ENCODE measurements at places on chromosomes 13 and 19. TPM values are rescaled to one million over a fixed set of nuclear protein-coding genes. Genes with fewer than 3 reads are reported as not detected.

- no peak for ATAC-seq
Observed at GRCh38 chr19:31970027-31970461, 375.4 kb upstream of the ZNF507 start.

GRCh38 chr13:106614874-106615273 is 46.9 kb upstream of the ARGLU1 start:
- no peak for ATAC-seq

DNA sequence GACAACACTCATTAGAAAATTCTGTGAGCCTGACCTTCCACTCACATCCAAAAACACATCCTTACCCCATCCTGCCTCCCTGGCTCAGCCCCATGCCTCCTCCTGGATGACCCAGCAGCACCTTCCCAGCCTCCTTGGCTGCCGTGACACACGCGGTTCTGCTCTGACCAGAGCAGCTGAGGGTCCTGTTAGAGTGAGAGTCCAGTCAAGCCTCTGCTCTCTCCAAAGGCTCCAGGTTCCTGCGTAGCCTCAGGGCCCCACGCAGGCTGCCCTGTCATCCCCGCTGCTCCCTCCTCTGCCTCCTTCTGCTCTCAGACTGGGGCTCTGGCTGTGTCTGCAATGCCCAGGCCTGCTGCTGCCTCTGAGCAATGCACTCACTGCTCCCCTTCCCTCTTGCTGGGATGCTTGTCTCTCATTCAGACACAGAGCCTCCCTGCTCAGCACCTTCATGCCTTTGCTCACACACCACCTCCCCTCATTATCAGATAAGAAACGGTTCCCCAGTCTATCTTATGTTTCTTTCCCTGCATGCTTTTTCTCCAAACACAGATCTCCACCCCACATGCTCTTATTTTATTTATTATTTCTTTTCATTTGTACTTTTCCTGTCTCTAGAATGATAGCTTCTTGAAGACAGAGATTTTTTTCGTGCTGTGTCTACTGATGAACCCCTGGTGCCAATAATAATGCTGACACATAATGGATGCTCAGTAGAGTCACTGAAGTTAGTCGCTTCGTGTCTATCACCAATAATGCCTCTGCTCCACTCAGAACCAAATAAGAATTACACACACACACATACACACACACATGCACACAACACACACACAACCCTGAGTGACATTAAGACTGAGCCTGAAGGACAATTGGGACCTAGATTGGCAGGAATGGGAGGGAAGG is 10.2 kb upstream of the SIGLEC6 start:
- no peak for ATAC-seq

- peak; percentile 61 for ATAC-seq
Observed at GRCh38 chr13:75636436-75637180, 478 bp downstream of the LMO7 start.

- ATAC-seq = no peak
Observed at GRCh38 chr13:36681894-36682624, 8.2 kb downstream of the SERTM1 start.

DNA sequence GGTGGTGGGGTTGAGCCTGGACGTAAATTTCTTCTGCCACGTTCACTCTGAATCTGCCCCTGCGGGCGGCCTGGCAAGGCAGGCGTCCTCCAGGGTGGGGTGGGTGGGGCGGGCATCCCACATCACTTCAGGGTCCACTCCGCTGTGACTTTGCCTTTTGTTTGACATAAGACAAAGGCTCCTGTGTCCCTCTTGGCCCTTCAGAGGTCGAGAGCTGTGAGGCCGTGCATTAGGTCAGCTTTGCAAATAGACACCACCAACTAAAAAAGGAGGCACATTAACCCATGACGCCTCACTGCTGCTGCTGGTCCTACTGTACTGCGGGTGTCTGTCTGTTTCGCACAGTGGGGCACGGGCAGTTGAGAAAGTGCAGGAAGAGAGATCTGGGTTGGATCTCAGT is 10.5 kb upstream of the ZNF536 start:
- no peak for ATAC-seq

DNA sequence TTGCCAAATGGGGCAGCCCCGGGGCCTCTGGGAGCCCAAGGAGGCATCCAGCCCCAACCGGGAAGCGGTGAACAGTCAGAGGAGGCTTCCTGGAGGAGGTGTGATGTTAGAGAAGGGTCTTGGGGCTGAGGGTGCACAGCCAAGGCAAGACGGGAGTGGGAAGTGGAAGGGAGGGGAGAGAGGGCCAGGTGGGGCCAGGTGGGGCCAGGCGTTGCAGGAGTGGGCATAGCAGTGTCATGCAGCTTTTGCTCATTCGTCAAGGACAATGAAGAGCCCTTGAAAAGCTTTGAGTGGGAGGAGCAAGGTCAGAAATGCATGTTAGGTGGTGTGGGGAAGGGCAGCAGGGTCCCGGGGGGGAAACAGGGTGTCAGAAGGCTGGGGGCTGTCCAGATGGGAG is 1.8 kb downstream of the FBN3 start:
- no peak for ATAC-seq

- ATAC-seq = no peak
Observed at GRCh38 chr19:46270521-46271256, 26.2 kb upstream of the HIF3A start.

GRCh38 chr13:74575729-74576125 is 441.5 kb upstream of the KLF12 start:
- no peak for ATAC-seq

DNA sequence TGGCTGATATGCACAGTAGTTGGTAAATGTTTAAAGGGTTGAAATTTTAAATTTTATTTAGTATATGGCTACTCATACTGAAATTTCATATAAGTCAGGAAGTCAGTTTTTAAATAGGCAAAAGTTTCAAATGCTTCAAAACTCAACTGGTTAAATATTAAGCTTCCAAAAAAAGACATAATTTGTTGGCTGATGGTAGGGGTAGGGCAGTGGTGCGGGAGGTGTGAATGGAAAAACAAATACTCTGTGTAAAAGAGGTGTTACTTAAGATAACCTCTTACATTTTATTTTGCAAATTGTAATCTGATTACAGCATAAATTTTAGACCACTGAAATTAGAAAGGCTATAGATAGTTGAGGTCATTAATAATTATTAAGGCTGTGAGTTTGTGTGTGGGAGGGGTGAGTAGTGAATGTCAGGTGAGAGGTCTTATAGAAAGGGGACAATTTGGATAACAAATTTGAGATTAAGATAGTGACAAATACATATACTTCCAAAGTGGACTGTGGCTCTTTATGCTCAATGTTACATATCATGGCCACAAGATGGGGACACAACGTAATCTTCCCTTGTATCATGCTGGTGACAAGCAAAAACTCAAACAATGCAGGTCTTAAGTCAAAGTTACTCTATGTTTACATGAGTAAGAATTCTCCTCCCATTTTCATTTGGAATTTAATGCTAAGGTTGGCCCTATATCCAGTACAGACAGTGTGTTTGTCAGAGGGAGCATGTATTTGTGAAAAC is 36.6 kb upstream of the OXGR1 start:
- peak; percentile 35 for ATAC-seq

DNA sequence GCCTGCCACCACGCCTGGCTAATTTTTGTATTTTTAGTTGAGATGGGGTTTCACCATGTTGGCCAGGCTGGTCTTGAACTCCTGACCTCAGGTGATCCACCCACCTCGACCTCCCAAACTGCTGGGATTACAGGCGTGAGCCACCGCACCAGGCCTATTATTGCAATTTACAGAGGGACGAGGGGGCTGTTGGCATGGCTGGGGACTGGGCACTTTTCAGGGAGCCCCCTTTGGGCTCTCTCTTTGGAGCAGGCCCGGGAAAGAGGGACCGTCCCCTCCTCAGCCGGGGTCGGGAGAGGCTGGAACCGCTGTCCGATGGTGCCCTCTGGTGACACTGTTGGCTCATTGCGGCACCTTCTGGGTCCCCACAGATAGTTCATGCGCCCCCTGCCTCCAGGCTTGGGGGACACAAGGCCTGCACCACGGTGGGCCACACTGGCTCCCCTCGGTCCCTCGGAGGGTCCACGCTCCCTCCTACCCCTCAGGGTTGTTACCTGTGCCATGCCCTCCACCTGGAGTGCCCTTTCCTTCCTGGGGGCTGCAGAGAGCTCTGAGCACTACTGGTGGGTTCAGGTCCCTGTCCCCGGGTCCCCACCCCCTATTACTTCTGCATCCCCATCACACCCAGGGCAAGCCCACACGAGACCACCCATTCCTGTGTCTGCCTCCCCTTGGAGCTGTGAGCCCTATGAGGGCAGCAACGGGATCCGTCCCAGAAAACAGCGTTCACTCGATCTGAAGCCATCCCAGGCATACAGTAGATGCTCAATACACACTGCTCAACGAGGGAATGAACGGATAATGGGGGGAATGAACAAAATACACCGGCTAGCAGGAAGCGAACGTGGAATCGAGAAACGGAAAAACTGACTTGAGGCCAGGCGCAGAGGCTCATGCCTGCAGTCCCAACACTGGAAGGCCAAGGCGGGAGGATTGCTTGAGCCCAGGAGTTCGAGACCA is 12.5 kb downstream of the FEM1A start:
- peak; percentile 9 for ATAC-seq

GRCh38 chr19:6707011-6707657 is 13.3 kb downstream of the C3 start:
- no peak for ATAC-seq

GRCh38 chr19:41311072-41311471 is 1.1 kb downstream of the CCDC97 start:
- no peak for ATAC-seq

GRCh38 chr19:34432797-34433196 is 4.6 kb downstream of the UBA2 start:
- ATAC-seq = no peak

GRCh38 chr19:17340871-17341357 is 3.6 kb downstream of the GTPBP3 start:
- no peak for ATAC-seq

GRCh38 chr19:34734537-34735103 is 577 bp downstream of the ZNF181 start:
- peak; percentile 80 for ATAC-seq

DNA sequence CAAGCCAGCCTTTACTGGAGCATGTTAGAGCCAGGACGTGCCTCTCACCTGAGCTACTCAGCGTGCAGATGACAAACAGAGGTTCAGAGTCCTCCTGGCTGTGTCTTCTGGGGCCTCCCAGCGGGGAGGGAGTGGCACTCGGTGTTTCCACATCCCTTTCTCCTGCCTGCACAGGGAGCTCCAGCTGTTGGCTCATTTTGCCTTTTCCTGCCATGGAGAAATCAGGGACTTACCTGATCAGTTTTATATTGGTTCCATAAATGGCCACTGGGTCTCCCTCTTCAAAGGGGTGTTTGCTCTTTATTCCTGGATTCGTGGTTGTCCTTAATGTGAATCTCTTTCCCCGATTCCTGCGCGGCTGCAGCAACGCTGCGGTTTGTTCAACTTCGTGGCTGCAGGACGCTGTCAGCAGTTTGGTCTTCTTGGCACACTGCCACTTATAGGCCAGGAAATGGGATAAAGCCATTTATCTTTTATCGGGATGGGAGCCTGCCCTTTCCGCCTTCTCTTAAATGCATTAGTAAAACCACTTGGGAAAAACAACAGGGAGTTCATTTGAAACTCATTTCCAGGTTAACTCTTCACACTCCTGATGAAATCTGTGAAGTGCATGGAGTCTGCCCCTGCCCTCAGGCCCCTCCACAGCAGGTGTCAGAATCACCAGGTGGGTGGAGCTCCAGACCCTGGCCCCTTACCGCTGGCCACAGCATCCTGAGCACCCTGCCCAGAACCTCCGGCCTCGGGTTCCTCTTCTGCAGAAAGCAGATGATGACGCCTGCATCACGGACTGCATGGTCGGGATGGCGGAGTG is 39.8 kb upstream of the MCF2L start:
- ATAC-seq = peak; percentile 50

- no peak for ATAC-seq
Observed at GRCh38 chr13:45621950-45622349, 6.4 kb upstream of the ERICH6B start.

DNA sequence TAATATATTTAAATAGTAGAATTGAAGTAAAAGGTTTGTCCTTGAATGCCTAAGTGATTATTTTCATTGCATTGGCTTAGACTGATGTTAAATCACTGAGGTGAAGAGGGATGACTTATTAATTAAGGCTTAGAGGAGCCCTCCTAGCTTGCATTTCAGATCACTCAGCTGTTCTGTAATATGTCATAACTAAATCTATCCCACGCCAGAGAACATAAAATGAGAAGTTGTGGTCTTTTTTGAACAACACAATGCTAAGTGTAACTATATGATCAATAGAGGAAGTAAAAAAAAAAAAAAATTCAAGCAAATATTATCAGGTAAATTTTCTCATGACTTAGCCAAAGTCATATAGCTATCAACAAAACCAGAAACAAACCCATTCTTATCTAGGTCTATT is 752.2 kb downstream of the GPC5 start:
- no peak for ATAC-seq

DNA sequence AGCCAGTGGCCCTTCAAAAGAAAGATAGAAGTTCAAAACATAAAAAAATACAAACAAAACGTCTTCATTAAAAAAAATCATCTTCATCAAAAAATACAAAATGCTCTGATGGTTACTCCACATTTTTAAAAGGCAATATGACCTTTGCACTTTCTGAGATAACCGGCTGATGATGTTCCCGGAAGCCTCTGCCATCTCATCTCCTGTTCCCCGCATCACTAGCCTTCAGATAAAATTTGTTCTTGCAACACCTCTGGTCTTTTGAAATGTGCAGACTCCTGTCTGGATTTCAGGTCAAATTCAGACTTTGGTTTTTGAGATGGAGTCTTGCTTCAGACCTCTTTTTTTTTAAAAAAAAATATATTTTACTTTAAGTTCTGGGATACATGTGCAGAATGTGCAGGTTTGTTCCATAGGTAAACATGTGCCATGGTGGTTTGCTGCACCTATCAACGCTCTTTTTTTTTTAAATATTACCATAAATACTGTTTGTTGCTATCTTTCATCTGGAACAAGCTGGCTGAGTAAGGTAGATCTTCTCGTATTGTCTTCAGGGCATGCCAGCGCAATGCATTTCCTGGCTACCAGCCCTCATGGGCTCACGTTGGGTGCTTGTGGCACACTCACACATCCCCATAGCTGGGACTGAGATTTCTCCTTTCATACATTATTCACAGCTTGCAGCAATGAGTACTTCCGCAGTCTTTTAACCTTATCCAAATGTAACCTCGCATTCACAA is 418.9 kb upstream of the ARGLU1 start:
- ATAC-seq = no peak

IGFL1 gene
- total RNA-seq = 20.2 TPM

SELENOV gene
- total RNA-seq = not detected

LAMP1 gene
- 144 TPM for total RNA-seq

ZNF665 gene
- total RNA-seq = 0.56 TPM

CYP4F11 gene
- total RNA-seq = 2.7 TPM

NLRP9 gene
- not detected for total RNA-seq

S1PR5 gene
- total RNA-seq = 7.9 TPM

TCF3 gene
- total RNA-seq = 39.5 TPM

ZNF560 gene
- total RNA-seq = not detected

Data from esophagus mucosa (tissue), 1 donor.